ENCODE measurements at places on chromosomes 1 and 21. TPM values are rescaled to one million over a fixed set of nuclear protein-coding genes. Genes with fewer than 3 reads are reported as not detected.

Gene LRRC7
- 4.5 TPM for total RNA-seq

Gene FAM3B
- total RNA-seq, result 6.6 TPM

Gene HEATR1
- total RNA-seq, result 34.0 TPM

Gene RBP7
- total RNA-seq, result 6.2 TPM

Gene GREM2
- total RNA-seq, result 7.2 TPM

Gene PBX1
- total RNA-seq, result 105 TPM

Gene LAMC2
- total RNA-seq, result 11.8 TPM

DNA sequence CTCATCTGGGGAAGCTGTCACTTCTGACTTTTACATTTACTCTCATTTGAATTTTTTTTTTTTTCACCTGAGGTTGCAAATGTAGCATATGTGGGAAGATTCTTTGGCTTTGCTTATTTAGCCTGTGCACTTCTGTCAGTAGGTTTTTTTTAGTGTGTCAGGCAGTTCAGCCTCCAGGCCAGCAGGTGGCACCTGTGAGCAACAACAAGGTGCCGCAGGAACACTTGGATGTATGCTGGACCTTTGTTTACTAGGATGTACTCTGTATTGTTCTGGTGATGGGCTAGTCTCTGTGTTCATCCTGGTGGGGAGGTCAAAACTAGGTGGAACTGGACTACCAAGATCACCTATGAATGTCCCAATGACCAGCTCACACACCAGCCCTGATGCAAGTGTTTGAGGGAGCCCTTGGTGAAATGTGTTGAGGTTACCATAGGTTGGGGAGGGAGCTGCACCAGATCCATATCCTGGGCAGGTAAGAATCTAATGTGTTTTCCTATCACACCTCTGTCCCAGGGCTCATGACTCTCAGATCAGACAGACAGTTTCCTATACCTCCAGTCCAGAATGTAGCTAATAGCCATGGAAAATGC lies 618.2 kb downstream of the BRINP3 start:
- no peak for DNase-seq

DNA sequence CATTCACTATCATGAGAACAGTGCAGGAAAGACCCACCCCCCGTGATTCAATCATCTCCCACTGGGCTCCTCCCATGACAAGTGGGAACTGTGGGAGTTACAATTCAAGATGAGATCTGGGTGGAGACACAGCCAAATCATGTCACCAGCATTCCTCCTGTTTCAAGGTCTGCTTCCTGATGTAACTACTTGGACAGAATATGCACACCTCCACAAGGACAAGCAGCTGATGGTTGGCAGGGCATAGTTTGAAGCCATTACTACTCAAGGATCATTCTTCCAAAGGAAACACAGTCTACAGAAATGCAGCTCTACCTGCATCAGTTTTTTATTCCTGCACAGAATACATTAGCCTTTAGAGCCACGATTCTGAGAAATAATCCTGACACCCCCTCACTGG lies 28.5 kb upstream of the RNF2 start:
- DNase-seq, result no peak

- no peak for DNase-seq
These were observed 2.3 kb downstream of the PYHIN1 start for GRCh38 chr1:158933621-158934020.

DNA sequence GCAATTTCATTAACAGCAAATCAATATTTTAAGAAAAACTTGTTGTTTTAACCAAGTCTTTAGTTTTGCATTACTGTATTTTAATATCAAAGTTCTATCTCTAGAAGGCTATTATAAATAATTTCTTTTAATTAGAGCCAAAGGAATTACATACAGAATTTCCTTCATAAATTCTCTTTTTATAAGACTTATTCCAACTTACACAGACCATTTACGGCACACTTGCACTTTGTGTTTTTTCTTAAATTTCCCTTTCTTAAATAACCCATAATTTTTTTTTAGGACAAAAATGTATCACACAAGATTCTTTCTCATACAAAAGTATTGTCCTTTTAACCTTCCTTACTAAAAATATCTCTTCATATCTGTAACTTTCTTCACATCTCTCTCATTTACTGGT lies 458.5 kb upstream of the CHRM3 start:
- no peak for DNase-seq

DNA sequence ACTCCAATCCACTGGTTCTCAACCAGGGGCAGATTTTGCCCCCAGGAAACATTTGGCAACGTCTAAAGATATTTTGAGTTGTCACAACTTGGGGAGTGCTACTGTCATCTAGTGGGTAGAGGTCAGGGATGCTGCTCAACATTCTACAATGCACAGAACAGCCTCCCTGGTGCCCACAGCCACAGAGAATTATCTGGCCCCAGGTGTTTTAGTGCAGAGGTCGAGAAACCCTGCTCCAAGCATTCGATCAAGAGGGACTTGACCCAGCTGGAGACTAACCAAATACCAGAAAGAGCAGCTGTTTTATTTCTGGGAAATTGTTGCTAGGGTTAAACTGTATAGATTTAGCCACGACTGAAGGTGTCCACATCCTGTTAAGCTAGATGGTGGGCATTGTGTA lies 19.2 kb downstream of the CD247 start:
- no peak for DNase-seq

DNA sequence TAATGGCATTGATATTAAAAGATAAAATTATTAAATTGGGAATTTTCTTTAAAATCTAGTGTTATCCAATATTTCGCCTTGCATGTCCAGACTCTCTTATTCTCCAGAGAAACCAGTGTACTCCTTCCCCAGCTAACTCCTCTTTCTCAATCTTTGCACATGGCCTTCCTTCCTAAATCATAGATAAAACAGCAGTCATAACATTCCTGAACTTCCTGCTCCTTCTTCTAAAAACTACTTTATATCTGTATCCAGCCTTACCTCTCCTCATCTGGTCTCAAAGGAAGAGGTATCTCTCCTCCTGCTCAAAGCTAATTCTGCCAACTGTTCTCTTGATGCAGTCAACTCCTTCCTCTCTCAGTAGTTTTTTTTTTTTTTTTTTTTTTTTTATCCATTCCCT lies 39.5 kb upstream of the NEK7 start:
- DNase-seq, result no peak

GRCh38 chr1:115453666-115454065 lies 115.6 kb upstream of the NGF start:
- no peak for DNase-seq

- peak; percentile 82 for DNase-seq
These were observed 3.1 kb upstream of the BLACAT1 start for GRCh38 chr1:205458777-205459566.

- no peak for DNase-seq
These were observed 81.0 kb downstream of the FBXO2 start for GRCh38 chr1:11573116-11573692.

- peak; percentile 20 for DNase-seq
These were observed 1.1 kb upstream of the SETDB1 start for GRCh38 chr1:150925080-150925479.

GRCh38 chr1:97791251-97791650 lies 129.6 kb downstream of the DPYD start:
- DNase-seq, result no peak

GRCh38 chr1:47681735-47682134 lies 243.9 kb downstream of the FOXD2 start:
- DNase-seq, result no peak

- DNase-seq, result no peak
These were observed 20.7 kb upstream of the RGS1 start for GRCh38 chr1:192554904-192555303.

DNA sequence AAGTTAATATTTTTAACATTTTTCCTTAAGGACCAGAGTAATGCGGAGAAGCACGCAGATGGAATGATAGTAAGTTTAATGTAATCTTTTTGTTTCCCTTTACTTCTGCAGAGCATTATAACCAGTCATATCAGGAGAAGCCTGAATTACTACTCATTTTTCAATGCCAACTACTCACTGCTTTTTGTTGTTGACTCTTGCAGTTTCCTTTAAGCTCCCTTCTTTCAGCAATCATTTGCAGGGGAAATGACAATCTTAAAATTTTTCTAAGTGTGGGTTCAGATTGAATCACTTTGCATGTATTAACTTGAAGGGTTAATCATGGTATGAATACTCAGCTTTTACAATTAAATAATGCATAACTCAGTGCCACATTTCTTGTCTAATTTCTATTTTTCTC lies 122.2 kb downstream of the NRDC start:
- DNase-seq, result no peak

- DNase-seq, result no peak
These were observed 18.8 kb downstream of the BATF3 start for GRCh38 chr1:212680680-212681389.

- peak; percentile 57 for DNase-seq
These were observed 17.7 kb upstream of the A3GALT2 start for GRCh38 chr1:33338440-33339211.

GRCh38 chr1:200262326-200262965 lies 147.4 kb downstream of the ZNF281 start:
- no peak for DNase-seq

DNA sequence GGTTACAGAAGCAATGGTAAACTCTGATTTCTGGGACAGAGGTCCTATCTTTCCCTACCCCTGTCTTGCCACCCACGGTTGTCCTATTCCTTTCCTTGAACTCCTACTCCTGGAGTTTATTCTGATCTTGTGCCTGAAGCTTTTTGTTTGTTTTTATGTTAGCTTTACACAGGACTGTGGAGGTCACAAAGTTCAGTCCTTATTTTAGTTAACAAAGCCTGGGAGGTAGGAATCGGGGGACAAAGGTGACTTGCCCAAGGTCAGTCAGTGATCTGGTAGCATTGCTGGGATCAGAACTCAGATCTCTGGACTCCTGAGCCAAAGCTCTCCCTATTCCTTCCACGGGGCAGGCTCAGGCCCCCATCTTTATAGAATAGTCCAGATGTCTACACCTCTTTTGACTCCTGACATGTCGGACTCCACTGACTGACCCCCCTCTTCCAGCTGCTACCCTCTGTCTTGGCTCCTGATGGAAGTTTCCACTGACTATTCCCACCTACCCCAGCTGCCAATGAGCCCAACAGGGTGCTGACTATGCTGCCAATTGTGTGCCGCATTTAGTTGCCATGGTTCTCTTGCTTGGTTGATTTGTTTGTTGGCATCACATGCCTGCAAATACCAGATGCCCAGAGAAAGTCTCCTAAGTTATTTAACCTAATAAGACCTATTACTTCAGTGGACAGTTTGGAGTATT lies 9.9 kb downstream of the F5 start:
- no peak for DNase-seq

- DNase-seq, result peak; percentile 5
These were observed 277.1 kb downstream of the AKT3 start for GRCh38 chr1:243572940-243573339.

GRCh38 chr1:23562137-23562876 lies 3.0 kb upstream of the ID3 start:
- DNase-seq, result peak; percentile 99

- DNase-seq, result no peak
These were observed 354.6 kb downstream of the PTPRU start for GRCh38 chr1:29590583-29591565.

- DNase-seq, result no peak
These were observed 7.2 kb downstream of the KISS1 start for GRCh38 chr1:204188959-204189639.

- peak; percentile 92 for DNase-seq
These were observed 24.3 kb downstream of the EBNA1BP2 start for GRCh38 chr1:43147625-43148327.

DNA sequence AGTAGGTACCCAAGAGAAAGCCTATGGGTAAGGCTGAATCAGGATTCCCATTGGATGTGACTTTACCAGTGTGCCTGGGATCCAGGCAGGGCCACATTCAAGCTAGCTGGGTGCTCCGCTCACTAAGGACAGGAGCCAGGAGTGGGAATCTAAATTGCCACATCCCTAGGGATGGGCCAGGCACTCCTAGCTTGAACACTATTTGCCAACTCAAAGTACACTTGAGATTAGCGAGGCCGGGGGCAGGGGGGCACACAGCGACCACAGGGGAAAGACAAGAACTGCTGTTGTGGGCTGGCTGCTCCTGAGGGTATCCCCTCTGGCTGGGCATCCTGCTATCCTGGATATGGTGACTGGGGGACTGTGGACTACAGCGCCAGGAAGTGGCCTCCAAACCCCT lies 4.3 kb downstream of the SLC45A3 start:
- no peak for DNase-seq

GRCh38 chr1:36934061-36934460 lies 100.3 kb downstream of the GRIK3 start:
- no peak for DNase-seq

- DNase-seq, result no peak
These were observed 308.1 kb upstream of the RUNX1 start for GRCh38 chr21:35357041-35357780.

DNA sequence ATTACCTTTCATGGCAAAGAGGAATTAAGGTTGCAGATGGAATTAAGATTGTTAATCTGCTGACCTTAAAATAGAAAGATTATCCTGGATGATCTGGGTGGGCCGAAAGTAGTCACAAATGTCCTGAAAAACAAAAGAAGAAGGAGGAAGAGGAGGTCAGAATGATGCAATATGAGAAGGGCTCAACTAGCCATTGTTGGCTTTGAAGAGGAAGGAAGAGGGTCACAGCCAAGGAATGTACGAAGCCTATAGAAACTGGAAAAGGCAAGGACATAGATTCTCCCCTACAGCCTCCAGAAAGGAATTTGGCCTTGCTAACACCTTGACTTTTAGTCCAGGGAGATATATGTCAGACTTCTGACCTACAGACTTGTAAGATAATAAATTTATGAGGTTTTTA lies 39.4 kb upstream of the FMOD start:
- DNase-seq, result no peak

DNA sequence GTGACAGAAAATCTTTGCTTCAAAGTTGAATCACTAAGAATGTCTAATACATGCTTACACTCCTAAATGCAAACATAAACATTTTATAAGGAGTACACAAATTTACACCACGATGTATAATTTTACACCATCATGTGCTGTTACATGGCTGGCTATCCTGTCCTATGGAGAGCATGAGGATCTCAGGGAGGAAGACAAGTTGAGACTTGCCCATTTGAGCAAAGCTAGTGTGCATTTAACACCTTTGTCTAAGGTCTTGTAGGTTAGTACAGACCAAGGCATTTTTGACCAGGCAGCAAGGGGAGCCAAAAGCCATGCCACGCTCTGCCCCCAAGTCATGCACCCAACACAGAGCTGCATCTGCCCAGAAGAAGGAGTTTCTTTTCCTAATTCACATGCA lies 14.5 kb upstream of the COG2 start:
- DNase-seq, result no peak

DNA sequence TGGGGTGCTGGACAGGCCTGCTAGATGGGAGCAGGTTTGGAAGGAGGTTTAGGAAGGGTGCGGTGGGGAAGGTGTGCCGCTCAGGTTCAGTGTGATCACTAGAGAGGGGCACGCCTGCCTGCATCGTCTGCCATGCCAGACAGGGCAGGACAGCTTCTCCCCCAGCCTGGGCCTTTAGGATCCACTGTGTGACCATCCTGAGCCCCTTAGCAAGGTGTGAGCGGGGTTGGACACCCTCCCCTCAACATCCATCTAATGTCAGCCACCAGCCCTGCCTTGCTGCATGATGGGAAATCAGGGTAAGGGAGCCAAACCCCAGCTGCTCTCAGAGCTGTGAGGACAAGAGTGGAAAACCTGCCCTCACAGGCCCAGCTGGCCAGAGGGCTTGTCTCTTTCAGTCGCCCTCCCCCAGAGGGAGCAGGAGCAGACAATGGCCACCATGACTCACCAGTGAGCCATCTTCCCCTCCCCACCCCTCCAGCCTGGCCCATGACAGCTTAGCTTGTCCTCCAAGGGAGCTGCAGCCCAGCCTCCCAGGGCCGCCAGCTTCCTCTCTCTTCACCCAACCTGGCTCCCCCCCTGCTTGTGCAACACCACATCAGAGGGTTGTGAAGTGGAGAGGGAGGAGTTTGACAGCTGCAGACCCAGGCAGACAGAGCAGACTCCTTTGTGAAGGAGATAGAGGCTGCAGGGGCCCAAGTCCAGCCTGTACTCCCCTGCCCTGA lies 37.0 kb downstream of the NUAK2 start:
- peak; percentile 76 for DNase-seq

GRCh38 chr1:19563324-19564097 lies 78.2 kb upstream of the CAPZB start:
- peak; percentile 86 for DNase-seq

All from tongue (tissue), 3 donors.